ENCODE measurements at places on chromosomes 3 and 15.

DNA sequence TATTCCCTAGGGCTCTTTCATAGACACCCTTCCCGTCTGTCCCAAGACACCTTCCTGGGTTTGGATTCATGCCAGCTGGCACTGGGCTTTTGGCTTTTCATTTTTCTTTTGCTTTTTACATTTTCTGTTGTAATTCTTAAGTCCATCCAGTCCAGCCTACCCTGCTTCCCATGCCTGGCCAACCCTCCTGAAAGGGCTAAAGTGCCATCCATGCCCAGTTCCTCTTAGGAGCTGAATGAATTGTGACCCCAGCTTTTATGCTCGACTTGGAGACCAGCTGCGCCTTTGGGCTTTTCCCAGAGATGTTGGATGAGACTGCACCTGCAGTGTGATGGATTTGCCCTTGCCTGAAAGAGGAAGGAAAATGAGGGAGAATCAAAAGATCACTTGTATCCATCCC is 25.8 kb downstream of the LRRN1 start:
- no peak for DNase-seq

GRCh38 chr3:4600493-4600892 is 107.3 kb downstream of the ITPR1 start:
- no peak for DNase-seq

DNA sequence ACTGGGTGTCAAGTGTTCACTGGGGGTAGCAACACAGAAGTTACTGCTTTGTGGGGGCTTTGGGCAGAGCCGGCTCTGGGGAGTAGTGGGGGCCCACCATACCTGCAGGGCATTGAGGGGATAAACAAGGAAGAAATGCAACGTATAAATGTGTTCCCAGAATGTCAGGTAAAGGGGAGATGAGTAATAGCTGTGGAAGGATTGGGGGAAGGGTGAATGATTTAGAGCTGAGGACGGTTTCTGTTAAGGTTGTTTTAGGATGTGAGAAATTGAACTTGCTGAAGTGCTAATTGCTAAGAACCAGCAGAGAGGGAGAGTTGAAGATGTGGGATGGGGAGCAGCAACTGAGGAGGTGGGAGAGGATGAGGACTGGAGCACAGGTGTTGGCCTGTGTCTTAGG is 10.7 kb downstream of the SCG5 start:
- no peak for DNase-seq

- no peak for DNase-seq
These were observed 1051.7 kb downstream of the ROBO2 start for GRCh38 chr3:78091478-78092119.

DNA sequence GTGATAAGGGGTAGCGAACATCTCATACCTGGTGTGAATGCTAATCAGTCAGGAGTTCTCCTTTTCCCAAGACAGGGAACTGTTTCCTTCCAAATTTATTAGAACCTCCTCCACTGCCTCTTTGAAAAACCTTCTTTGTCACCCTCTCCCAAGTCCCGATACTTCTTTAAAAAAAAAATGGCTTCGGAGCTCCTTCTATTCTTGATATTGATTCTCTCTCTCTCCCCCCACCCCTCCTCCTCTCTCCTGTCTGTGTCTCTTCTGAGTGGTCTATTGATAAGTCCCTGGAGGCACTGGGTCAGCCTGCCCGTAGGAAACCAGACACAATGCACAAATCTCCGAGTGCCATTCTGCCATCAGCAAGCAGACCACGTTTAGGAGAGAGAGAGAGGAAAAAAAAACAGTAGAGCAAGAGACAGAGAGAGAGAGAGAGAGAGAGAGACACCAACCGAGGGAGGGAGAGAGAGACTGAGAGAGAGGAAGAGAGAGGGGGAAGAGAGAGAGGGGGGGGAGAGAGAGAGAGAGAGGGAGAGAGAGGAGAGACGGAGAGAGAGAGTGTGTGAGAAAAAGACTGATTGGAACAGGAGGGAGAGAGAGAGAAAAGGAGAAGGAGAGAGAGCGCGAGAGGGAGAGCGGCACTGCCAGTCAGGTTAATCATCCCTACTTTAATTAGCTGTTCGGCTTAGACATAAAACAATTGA is 160.9 kb downstream of the TIGIT start:
- no peak for DNase-seq

DNA sequence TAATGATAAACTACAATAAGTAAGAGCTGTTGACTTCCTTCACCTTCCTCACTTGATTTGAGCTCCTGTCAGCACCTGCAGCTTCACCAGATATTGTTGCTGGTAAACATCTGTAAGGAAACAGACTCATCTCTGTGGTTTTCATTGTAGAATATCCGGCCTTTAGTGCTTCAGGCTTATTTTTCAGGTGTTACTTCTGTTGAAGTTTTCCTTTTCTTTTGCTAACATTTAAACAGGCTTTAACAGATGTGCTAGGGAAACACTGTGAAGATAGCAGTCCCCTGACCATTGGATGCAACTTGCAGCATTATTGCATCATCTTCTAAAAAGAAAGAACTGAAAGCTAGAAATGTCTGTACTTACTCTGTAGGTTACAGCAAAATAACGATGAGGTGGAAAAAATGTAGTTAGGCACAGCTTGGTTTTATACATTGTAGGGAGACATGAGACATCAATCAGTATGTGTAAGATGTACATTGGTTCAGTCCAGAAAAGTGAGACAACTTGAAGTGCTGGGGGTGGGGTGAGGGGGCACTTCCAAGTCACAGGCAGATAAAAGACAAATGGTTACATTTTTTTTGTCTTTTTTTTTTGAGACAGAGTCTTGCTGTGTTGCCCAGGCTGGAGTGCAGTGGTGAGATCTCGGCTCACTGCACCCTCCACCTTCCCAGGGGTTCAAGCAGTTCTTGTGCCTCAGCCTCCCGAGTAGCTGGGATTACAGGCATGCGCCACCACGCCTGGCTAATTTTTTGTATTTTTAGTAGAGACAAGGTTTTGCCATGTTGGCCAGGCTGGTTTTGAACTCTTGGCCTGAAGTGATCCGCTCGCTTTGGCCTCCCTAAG is 10.2 kb downstream of the EDEM1 start:
- DNase-seq = no peak
